NCI-H2029 treated with DMSO at 0.1 percent for 48 hours (cell line): ENCODE measurements at places on chromosomes 5 and 9.

GRCh38 chr5:79021753-79022152 lies 36.6 kb upstream of the ARSB start:
- DNase-seq, result no peak

DNA sequence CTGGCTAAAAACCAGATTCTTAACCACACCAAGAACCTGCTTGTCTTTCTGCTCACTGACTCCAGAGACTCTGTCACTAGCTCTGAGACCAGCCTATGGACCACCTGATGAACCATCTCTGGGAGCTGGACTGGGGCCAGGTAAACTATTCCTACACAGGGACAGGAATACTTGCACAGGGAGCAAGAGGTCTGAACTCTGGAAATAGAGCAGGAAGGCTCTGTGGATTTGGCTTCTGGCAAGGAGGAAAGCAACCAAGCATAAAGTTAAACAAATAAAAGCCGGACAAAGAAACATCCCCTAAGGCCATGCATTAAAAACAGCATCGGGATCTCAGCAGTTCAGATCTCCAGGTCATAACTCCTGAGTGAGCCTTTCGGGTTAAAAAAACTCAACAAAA lies 5.6 kb upstream of the SPARC start:
- no peak for DNase-seq

DNA sequence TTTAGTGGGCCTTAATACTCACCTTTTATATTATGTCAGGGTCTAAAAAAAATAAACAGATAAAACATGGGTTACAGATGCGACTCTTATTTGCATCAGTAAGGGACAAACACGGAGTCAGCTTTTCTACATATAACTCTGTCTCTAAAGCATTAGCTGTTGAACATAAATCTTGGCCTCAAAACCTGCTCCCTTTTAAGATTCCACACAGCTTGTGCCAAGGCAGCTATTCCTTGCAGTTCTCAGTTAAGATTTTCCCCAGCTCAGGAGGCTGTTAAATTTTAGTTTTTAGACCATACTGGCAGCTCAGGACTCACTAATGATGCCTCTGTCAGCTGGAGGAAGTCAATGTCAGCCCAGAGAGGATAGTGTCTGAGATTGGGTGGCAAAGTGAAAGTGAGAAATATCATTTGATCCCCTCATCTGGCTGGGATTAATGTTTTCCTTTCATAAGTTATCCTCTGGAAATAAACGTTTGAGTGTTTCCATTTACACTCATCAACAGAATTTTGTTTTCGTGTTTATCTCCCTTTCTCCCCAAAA lies 287.5 kb downstream of the ELAVL2 start:
- DNase-seq, result no peak

- DNase-seq, result no peak
Measured at GRCh38 chr5:138833080-138833479, 42.1 kb downstream of the LRRTM2 start.

GRCh38 chr5:177366528-177367322 lies 9.0 kb downstream of the RGS14 start:
- DNase-seq, result no peak

GRCh38 chr5:14069021-14069420 lies 74.1 kb upstream of the TRIO start:
- no peak for DNase-seq

DNA sequence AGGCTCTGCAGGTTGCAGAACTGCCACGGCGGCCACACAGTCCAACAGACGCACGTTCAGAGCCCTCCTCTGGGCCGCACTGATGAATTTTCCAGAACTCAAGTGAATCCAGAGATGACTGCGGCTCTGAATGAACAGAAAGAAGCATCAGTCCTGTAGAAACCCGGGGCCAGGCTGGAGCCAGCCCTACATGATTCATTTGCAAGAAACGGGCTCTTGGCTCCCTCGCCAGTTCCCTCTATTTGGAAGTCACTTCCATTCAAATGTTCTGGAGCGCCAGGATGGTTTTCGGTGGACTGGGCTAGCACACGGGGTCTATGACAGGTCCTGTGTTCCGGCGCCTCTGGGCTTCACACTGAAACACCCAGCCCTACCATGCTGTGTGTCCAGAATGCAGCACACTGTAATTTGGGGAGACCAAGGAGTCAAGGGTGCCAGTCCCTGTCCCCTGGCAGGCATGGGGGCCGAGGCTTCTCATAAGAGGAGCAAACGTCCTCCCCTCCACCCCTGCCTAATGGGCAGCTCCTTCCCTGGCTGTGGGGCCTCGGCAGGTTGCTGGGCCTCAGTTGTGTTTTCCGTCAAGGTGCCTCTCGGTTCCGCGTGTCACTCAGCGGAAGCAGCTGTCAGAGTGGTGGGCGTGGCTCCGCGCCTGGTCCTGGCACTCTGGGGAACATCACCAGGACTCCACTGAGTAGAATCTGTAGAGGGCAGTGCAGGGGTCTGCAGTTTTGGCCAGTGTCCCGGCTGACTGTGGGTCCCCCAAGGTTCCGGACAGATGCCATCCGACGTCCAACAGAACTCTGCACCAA lies 18.1 kb upstream of the COL5A1 start:
- DNase-seq, result no peak

GRCh38 chr9:76405340-76405739 lies 11.1 kb upstream of the RFK start:
- DNase-seq, result no peak

- no peak for DNase-seq
Measured at GRCh38 chr5:179306191-179307012, 38.9 kb downstream of the ADAMTS2 start.

- no peak for DNase-seq
Measured at GRCh38 chr5:137014731-137015130, 484.4 kb downstream of the SPOCK1 start.

DNA sequence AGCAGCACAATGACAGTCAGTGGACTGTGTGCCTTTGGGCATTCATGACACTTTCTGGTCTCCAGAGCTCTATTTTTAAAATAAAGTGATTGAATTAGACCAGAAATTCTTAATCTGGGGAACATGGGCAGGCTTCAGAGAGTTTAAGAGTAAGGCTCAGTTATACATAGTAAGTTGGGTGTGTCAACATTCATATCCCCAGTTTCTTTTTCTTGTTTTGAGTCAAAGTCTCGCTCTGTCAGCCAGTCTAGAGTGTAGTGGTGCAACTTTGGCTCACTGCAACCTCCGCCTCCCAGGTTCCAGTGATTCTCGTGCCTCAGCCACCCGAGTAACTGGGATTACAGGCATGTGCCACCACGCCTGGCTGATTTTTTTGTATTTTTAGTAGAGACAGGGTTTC lies 13.7 kb upstream of the KIF4B start:
- no peak for DNase-seq

DNA sequence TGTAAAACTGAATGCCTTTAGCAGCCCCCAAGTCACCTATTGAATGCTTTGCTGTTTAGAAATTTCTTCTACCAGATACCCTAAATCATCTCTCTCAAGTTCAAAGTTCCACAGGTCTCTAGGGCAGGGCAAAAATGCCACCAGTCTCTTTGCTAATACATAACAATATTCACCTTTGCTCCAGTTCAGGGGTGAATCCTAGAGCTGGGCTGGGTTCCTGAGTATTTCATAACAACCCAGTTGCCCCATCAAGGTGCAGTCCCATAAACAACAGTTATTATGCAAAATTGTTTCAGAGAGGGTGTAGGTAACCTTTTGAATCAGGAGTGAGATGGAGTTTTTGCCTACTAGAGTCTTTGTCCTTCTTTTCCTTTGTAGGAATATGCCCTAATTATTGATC lies 19.0 kb upstream of the C1QTNF3 start:
- DNase-seq, result no peak

- DNase-seq, result no peak
Measured at GRCh38 chr5:21642312-21642711, 1210.8 kb downstream of the CDH12 start.

GRCh38 chr9:88974641-88975040 lies 16.6 kb upstream of the S1PR3 start:
- DNase-seq, result no peak

DNA sequence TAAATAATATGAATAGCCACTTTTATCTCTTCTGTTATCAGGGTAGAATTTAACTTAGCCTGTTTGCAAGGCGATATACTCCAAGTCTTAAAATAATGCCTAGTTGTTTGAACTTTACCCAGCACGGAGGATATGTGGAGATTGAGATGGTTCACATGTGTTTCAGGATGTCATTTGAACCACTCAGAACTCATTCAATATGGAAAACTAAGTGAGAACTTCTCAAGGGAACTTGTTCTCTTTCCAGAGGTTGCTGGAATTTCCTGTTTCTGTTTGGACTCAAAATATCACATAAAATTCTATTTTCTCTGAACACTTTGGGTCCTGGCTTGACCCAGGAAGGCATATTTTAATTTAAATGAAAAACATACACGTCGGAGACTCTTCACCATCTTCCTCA lies 139.1 kb upstream of the MYO10 start:
- DNase-seq, result no peak

DNA sequence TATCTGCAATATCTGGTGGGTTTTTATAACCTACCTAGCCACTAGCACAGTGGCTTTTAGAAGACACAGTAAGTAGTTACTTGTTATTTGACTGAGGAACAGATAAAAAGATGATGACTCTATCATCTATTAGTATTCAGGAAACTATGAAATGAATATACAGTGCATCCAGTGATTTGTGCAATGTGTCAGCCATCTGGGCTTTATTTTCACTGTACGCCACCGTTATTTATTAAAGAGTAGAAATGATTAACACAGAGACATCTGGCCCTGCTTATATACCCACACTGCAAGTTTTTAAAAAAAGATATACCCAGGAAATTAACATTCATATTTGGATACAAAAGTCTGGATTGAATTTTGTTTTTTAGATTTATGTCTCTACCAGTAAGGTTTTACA lies 408.4 kb downstream of the PDE4D start:
- no peak for DNase-seq

- no peak for DNase-seq
Measured at GRCh38 chr5:149001162-149001561, 61.7 kb downstream of the SH3TC2 start.

DNA sequence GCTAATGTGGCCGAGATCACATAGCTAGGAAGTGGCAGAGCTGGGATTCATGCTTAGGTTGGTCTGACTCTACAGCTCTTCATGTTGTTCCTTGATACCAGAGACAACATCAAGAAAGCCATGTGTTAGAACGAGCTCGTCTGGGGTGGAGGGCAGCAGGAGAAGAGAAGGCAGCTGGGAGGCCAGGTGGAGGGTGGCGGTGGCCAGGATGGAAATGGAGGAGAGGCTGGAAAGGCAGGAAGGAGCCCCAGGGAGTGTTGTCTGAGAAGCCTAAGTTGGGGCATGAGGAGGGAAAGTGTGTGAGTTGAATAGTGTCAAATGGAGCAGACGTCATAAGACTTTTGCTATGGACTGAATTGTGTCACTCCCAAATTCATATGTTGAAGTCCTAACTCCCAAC lies 315.3 kb downstream of the GADD45G start:
- no peak for DNase-seq

- DNase-seq, result no peak
Measured at GRCh38 chr5:54761213-54761701, 224.1 kb downstream of the ESM1 start.

GRCh38 chr5:64836190-64836755 lies 67.5 kb downstream of the CWC27 start:
- DNase-seq, result no peak

- DNase-seq, result no peak
Measured at GRCh38 chr5:146799671-146800070, 78.9 kb downstream of the PPP2R2B start.

DNA sequence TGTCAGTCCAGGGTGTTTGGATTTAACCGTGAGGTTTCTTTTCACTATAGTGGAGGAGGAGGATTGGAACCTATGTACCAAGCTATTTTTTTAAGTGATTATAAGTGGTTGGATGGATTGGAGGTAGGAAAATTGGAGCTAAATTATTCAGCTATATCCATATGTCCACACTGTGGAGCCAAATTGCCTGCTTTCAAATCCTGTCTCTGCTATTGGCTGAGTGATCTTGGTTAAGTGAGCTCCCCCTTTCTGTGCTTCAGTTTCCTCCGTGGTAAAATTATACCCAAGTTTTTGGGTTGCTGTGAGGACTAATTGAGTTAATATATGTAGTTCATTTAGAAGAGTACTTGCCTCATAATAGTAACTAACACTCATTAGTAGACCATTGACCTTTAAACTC lies 2.5 kb downstream of the CENPP start:
- no peak for DNase-seq

- DNase-seq, result no peak
Measured at GRCh38 chr9:124309667-124310084, 51.9 kb downstream of the NEK6 start.

DNA sequence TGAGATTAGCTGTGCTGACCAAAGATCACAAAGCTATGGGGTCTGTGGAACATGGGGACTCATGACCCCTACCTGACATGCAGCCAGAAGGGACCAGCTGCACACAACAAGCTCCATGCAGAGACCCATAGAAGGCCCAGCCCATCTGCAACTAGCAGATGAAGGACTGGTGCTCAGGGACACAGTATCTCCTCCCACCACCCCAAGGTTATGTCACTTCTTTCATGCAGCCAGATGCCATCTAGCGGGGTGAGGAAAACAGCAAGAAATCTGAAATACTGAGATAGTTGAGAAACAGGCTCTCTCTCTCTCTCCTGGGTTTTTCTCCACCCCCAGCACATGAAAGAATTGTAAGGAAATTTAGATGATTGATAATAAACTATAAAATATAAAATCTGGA lies 161.3 kb upstream of the DAPK1 start:
- no peak for DNase-seq

DNA sequence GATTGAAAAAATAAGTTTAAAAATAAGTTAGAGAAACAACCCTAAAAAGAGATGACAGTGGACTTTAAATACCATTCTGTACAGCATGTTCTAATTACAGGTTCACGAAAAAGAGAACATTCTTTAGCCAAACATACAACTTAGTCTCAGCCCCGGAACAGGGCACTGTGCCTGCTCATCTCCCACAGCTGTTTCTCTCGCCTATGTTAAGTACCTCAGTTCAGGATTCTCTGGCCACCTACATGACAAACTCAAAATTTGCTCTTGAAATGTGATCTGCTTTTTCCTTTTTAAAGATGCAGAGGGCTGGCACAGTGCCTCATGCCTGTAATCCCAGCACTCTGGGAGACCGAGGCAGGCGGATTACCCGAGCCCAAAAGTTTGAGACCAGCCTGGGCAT lies 52.3 kb downstream of the MYO10 start:
- DNase-seq, result peak; percentile 49

- DNase-seq, result no peak
Measured at GRCh38 chr5:132100672-132101261, 27.2 kb downstream of the CSF2 start.

DNA sequence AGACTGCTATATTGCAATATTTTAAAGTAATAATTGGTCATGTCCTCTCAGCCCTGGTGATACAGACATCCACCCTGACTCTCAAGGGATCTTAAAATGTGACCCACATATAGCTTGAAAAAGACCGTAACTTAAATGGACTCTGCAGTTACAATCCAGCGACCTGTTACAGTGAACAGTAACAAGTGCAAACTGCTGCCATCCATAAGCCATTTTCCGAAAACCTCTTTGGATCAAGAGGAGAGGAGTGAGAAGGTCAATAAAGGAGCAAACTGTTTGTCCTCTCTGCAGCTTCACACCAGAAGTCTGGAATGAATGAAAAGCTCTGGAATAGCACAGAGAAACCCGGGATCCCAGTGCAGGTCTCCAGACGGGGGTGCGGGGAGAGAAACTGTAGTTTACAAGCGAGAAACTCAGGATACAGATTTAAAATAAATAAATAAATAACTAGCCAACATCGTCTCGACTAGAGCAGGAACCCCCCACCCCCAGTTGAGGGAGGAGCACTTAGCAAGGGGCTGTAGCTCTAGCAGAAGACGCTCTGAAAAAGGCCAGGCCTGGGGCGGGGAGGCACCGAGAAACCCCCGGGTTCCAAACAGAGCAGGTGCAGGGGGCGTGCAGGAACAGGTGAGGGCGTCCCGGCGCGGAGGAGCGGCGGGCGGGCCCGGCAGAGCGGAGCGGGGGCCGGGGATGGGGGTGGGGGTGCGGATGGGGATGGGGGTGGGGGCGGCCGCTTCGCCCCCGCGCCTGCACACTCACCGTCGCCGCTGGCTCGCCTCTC lies 572 bp downstream of the ZDHHC21 start:
- DNase-seq, result no peak
